Stimulated activated CD8-positive, alpha-beta memory T cell treated with anti-CD3 and anti-CD28 coated beads, Interleukin-4, amount 100 ng/mL, for 4 hours (primary cell): ENCODE measurements at places on chromosomes 5 and 9.

DNA sequence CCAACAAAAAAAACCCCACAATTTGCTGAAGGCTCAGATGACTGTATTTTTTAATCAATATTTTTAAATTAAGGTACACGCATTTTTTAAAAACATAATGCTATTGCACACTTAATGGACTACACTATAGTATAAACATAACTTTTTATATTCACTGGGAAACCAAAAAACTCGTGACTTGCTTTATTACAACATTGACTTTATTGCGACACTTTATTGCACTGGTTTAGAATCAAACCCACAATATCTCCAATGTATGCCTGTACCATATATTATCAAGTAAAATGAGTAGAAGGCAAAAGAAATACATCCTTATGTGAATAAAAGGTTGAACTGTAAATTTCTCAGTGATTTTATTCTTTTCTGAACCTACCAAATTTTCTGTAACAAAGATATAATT lies 53.7 kb downstream of the RICTOR start:
- DNase-seq, result no peak

DNA sequence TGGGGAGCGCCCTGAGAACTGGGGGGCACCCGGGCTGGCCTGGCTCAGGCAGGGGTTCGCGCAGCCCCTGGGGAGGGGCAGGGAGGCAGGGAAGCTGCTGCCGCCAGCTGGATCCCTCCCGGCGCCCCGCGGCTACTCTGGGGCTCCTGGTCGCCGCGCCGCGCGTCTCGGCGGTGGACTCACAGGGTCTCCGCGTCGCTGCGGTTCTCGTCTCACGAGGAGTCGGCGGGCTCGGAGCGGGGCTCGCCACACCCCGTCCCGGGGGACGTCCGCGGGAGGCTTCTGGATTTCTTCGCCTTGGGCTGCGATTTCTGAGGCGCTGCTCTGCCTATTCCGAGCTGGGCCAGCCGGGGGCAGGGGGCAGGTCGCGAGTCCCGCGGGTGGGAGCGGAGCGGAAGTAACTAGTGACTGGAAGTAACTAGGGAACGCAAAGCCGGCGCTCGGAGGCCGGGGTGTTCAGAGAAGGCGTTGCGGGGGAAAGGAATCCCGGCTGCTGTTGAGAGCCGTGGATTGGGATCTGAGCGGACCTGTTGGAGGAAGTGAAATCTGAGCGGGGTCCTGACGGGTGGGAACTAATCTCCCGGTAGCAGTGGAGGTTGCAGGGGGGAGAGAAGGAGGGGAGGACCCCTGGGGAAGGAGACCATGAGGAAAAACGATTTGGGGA lies 511 bp downstream of the CYSTM1 start:
- peak; percentile 31 for DNase-seq

GRCh38 chr9:82128011-82128696 lies 139.6 kb downstream of the SPATA31D1 start:
- DNase-seq, result no peak

DNA sequence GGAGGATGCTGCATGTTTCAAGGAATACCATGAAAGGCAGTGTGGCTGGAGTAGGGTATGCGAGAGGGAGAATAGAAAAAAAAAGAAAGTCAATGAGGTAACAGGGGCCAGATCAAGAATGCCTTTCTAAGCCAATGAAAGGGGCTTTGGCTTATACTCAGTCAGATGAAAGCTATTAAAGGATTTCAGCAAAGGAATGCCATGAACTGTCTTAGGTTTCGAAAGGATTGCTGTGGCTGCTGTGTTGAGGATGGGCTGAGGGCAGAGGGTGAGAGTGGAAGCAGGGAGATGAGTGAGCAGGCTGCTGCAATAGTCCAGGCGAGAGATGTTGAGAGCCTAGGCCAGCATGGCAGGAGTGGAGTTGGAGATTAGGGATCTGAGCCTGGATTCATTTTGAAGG lies 135.4 kb upstream of the CKMT2 start:
- DNase-seq, result no peak

DNA sequence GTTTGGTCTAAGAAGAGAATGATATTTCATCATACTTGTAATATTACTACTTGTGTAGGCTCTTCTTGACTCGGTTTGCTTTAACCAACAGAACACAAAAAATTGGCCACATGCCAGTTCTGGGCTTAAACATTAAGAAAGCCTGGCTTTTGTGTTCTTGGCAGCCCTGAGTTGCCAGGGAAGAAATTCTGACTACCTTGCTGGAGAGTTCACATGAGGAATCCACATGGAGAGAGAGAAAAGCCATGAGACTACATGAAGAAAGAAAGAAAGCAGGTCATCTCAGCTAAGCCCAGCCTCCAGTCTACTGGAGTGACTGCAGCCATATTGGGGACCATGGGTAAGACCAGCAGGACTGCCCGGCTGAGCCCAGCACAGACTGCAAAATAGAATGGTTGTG lies 524.8 kb downstream of the RAB3C start:
- no peak for DNase-seq

- DNase-seq, result no peak
Measured at GRCh38 chr5:89377767-89378455, 494.9 kb upstream of the MEF2C start.

DNA sequence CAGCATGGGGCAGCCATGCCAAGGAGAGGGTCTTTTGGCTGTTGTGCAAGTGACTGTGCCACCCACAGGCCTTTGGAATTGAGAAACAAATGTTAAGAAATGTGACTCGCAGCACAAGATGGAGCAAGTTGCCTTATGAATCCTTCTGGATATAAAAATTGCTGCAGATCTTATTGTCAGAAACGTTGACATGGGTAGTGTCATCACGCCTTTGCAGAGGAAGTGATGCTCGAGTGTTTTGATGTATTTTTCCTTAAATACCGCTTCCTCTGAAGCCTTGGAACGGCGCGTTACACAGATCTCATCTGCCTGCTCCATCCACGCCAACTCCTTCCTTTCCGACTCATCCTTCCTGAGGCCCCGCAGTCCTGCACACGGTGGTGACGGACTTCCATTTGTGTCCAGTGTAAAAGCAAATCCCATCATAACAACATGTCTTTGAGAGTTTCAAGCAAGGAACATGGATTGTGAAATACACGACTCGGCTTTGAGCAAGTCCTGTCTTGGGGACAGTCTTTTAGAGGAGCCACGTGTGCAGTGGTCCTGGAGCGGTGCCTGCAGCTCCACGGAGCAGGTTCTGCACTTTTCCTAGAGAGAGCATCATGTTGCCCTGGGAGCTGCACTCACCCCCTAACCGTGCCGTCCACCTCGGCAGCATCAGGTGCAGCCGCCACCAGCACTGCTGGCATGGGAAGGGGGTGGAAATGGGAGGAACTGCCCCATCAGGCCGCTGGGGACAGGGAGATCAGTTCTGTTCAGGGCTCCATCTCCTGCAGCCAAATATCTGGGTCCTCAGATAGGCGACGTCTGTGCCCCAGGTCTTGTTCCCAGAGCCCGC lies 15.1 kb downstream of the ROPN1L start:
- DNase-seq, result no peak

- DNase-seq, result no peak
Measured at GRCh38 chr9:99722877-99723276, 98.8 kb upstream of the NR4A3 start.

DNA sequence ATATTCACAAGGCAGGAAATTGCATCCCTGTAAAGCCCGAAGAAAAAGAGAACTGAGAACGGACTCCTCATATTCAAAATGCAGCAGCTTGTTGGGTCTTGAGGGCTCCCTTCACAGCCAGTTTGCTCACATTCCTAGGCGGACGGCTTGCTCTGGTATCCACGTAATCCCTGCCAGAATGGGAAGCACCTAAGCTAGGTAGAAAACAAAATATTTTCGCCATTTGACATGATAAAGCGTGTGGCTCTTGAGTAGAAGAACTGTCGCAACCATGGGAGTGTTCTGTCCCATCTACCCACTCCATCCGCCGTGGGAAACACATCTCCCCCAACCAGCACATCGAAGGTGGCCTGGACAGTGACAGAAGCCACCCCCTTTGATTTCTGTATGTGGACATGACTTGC lies 183.1 kb downstream of the GAS1 start:
- DNase-seq, result no peak

DNA sequence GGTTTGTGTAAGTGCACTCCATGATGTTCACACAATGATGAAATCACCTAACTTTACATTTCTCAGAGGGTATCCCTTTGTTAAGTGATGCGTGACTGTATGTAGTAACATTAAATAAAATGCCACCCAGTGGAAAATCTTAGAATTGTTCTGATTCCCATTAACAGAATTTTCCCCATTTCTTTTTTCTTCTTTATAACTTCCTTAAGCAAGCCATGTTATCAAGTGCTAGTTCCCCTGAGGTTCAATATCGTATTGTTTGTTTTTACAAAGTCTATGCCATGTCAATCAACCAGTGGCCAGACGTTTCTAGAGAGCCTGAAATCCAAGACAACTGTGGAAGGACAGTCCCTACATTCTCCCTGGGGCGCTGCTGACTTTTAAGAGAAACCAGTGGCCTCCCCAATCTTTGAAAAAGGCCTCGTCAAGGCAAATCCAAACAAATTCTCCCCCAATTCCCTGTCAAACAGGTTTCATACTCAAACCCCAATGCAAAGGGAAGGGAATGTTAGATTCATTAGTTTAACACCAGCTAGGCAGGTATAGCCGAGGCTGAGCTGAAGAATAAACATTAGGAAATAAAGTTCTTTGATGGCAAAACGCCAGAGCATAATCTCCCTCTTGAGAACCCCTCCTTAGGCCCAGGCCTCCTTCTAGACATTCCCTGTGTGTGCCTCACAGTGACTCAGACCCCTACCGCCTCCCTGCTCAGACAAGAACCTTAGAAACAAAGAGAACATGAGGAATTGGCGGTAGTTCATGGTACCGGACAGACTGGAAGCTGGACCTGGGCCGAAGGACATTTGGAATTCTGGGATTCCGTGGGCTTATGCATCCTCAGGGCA lies 198.7 kb downstream of the GNA14 start:
- no peak for DNase-seq

- DNase-seq, result no peak
Measured at GRCh38 chr9:83620841-83621636, 1.9 kb upstream of the IDNK start.

DNA sequence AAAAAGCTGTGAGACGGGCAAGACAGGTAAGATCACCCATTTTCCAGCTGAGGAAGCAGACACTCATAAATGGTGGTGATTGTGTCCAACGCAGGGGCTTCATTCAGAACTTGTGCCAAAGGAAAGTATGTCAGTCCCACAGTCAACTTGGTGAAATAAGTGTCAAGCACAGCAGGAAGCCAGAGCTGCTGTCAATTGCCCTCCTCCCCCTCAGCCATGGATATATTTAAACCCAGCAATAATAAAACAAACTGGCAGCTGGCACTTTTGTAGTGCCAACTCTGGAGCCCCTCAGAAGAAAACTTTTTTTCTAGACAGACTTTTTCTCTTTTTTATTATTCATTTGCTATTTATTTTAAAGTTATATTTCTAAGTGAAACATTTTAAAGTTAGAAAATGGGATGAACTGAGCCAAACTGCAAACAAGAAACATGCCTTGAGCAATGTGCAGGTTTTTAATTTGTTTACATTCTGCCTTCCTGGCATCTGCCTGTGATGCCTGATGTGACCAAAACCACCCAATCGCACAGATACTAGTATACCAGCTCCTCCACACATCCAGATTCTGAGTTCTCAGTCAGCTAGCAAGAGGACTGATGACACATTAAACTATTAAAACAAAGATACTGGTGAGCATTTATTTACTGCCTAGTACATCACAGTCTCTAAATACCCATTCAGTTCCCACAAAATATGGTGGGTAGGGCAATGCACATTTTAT lies 17.0 kb downstream of the DMAC1 start:
- DNase-seq, result no peak

DNA sequence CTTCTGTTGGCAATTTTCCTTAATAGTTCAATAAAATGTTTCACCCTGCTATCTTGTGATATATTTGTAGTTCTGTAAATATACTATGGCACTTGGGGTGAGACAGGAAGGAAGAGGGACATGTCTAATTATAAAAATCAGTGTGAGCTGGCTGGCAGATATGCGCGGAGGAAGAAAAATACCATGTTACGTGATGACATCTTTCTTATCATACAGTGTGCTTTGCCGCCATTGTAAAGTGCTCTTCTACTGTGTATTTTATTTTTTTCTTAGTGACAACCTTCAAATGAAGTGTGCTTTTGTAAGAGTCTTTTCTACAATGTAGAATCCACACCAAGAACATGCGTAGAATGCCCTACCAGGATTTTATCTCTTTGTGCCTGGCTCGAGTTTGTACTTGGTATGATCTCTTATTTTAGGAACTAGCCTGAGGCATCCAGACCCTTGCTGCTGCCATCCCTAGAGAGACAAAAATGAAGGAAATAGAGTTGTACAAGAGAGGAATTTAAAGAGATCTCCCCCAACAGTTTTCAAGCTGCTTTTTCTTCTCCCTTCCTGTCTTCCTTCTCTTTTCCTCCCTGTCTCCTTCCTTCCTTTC lies 46.7 kb upstream of the RIOK2 start:
- no peak for DNase-seq

DNA sequence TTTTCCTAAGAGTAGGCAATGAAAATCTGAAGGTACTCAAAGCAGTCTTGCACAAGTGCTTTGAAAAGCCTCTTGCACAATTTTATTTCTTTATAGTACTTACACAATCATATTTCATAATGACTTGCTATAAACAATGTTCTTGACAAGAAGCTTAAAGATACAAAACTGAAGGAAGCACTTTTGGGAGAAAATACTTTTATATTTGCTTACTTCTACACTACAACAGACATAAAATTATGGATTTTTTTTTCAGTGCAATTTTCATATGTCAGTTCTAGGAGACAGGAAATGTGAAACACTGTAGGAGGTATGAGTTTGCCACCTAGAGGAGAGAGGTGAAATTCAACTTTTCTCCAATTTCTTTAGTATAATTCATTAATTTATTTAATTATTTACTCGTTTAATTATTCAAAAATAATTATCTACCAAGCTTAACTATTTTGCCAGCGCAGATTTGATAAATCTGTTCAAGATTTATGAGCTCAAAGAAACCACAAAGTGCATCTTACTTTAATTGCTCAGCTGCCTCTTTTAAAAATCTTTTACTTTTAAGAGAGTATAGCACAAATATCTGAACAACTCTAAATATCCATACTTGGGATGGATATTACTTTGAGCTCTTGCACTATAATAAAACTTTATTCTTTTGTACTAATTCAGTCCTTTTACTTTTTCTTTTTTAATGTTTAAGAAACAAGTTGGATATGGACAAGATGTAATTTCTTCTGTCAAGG lies 29.0 kb upstream of the CDKN2B start:
- DNase-seq, result no peak

- no peak for DNase-seq
Measured at GRCh38 chr9:95857896-95858295, 17.6 kb upstream of the ERCC6L2 start.

DNA sequence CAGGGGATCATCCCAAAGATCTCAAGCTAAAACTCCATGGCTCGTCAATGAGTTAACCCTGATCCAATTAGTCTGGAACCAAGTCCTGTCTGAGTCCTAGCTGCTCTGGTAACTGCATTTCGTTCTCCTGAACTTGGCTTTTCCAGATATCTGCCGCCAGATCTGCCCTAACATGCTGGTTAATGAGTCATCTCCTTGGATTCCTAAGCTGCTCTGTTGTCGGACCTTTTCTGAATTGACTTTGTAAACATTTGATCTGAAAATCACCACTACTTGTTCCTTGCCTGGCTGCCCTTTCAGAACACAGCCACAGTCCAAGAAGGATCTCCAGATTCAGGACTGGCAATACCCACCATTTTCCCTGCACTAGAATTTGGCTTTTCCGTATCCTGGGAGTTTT lies 473.0 kb downstream of the ZSWIM6 start:
- DNase-seq, result no peak

GRCh38 chr9:34783951-34784487 lies 74.1 kb upstream of the CCL21 start:
- DNase-seq, result no peak

GRCh38 chr9:5947912-5948311 lies 57.2 kb downstream of the MLANA start:
- DNase-seq, result no peak
